ENCODE measurements at places on chromosomes 3 and 15.

GRCh38 chr3:42729404-42730145, 27.0 kb upstream of the HHATL start:
- no peak for DNase-seq

DNA sequence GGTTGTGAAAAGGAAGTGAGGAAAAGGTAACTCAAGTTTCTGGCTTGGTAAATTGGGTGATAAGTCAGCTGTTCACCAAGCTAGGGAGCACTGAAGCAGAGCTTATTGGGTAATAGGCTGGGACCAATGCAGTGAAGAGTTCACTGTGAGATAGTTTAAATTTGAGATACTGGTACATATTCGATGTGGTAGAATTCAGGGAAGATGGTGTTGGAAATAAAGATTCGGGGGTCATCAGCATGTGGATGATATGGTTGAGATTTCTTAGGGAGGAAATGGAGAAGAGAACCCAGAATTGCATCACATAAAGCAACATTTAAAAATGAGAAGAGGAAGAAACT, 16.9 kb downstream of the MME start:
- no peak for DNase-seq

DNA sequence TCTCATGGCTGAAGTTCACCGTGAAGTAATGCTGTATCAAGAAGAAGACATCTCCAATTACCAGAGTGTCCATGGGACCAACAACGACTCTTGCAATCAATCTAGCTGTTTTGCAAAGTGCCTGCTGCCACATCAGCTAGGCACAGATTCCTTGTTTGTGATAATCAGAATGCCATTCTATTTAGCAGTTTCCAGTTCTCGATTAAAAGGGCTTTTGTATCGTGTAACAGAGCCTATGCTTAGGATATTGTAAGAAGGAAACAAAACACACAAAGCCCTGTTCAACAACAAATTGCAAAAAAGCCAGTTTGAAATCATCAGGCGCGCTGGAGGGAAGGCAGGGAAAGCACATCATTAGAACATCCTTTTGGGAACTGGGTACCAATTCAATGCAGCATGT, 26.1 kb downstream of the RASGRF1 start:
- no peak for DNase-seq

DNA sequence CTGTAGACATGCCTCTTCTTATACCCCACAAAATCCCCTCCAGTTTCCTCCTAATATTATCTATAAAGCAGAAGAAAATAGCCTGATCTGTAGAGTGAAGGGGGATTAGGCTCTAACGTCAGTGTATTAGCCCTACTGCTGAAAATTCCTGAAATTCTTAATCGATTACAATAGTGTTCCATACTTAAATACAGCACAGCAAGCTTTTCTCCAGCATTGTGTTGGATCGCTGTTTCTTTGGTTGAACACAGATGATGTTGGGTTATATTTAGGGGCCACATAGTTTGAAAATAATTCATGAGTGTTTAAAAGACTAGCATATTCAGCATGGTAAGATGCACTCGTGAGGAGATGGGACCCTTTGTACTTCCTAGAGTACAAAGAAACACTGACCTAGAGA, 52.5 kb downstream of the PIAS1 start:
- no peak for DNase-seq

DNA sequence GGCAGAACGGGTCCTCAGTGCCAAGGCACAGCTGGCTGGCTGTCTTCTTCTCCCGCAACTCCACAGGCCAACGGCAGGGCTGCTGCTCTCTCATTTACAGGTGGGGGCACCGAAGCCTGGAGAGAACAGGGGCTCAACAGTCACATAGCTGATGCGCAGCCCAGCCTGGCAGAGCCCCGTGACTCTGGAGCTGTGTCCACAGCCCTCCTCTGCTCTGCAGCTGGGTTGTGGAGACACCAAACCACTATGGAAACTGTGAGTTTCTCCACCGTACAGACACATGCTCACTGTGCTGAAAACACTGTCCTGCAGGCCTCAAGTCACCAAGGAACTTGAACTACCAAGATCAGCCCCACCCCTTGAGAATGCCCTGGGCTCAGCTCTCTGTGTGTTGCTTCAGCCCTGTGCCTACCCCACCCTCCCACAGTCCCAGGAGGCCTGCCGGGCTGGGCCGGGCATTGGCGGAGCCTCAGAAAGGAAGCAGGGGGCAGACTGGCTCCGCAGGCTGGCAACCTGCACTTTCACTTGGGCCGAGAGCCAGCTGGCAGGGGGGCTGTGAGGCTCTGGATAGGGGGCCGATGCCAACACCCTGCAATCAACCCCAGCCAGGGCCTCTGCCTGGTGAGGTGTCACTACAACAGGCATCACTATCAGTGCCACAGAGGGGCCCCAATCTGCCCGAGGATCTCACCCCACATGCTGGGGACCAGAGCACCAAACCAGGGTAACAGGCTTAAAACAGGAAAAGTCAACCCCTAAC, 113.7 kb upstream of the RPL32 start:
- no peak for DNase-seq

- no peak for DNase-seq
Measured at GRCh38 chr3:67898916-67899315, 244.5 kb upstream of the SUCLG2 start.

- DNase-seq: no peak
Measured at GRCh38 chr3:4334548-4334947, 31.4 kb downstream of the SETMAR start.

DNA sequence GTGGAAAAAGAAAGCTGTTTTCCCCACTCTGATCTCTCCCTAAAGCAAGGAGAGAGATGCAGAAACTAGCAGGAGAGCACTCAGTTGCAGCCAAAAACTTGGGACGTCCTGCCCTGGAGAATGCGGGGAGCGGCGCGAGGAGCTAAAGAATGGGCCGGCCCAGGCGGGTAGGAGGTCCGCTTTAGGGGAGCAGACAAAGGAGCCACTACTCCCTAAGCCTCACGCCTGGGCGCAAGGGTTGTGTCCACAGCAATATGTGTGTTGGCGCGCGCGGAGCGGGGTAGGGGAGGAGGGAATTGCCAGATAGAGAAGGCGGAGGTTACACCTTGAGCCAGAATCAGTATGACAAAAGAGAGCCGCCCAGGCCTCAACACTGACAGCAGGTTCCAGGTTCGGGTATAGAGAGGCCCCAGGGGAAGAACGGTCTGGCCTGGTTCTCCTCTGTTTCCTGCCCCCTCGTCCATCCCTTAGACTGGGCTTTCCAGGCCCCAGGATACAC, 2.9 kb downstream of the WNT5A start:
- DNase-seq: no peak

GRCh38 chr15:36707884-36708435, 128.5 kb downstream of the CDIN1 start:
- DNase-seq: no peak

DNA sequence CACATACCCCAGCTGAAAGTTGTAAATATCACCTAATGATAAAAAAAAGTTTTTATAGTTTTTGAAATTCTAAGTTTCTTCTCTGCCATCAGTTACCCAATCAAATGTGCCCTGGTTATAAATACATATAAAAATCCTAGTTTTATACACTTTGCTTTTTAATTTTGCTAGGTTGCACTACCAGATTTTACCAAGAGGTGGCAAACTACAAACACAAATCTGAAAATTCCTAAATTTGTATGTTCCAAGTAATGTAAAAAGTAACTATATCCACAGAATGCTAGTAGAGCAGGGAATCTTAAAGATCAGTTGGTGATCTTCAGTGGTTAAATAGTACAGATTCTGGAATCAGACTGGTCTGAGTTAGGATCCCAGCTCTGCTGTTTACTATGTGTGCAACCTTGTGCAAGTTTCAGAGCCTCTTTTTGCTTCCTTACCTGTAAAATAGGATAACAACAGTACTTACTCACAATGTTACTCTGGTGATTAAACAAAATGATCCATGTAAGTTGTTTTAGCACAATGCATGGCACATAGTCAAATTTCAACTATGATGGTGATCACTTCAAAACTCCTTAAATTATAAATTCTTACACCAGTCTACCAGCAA, 11.0 kb downstream of the TRPM7 start:
- DNase-seq: no peak

GRCh38 chr3:150302246-150302645, 105.9 kb upstream of the TSC22D2 start:
- DNase-seq: no peak

DNA sequence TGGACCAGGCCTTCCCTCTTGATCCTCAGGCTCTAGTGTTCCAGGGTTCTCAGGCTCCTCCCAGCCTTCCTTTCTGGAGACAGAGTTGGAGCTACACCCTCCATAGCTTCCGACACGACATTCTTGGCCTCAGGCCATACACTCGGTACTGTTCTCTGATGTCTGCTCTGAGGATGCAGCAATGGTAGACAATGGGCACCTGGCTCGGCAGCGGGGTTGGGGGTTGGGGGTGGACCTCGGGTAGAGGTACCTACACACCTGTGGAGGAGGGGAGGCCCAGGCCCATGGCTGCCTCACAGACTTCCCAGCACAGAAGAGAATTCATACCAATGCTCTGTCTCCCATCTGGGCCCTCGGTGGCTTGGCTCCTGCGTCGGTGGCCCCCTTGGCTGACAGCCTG, 21.4 kb downstream of the CCDC13 start:
- DNase-seq: no peak

Measured in stimulated activated CD8-positive, alpha-beta memory T cell treated with anti-CD3 and anti-CD28 coated beads, Interleukin-2, amount 100 ng/mL, for 1 hour (primary cell).